ENCODE measurements at places on chromosomes 16 and 17.

GRCh38 chr17:35795007-35795870 is at the start of gene MMP28:
MMP28 (minus strand) TSS chr17:35795641; CDS start chr17:35795377, 264 bp downstream.
- DNase-seq = no peak

GRCh38 chr16:31329671-31330552 is 25.1 kb upstream of the ITGAX start:
- no peak for DNase-seq

GRCh38 chr16:47008174-47008573 is 34.7 kb upstream of the DNAJA2 start:
- no peak for DNase-seq

DNA sequence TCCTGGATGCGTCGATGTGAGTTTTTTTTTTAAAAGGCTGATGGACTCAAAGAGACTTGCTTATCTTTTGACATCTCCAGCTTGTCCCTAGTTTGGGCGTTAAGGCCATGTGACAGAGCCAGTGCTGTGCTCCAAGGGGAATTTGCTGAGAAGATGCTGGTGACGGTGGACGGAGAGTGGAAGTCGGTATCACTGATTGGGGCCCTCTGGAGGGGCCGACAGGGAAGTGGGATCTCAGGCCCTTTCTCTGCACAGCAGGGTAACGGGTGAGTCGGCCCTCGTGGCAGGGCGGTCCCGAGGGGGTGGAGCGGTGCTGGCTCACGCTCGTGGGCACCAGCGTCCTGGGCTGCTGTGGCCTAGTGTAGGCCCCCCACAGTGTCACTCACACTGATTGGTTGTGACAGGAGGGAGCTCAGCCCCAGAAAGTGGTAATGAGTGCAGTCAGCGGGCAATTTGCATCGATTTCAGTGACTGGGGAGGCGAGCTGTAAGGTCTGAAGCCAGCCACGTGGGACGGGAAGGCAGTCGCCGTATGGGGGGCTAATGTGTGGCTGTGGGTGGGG is 91.3 kb downstream of the TBC1D16 start:
- no peak for DNase-seq

GRCh38 chr17:7864995-7865650 is 7.3 kb downstream of the CYB5D1 start:
- DNase-seq = no peak

DNA sequence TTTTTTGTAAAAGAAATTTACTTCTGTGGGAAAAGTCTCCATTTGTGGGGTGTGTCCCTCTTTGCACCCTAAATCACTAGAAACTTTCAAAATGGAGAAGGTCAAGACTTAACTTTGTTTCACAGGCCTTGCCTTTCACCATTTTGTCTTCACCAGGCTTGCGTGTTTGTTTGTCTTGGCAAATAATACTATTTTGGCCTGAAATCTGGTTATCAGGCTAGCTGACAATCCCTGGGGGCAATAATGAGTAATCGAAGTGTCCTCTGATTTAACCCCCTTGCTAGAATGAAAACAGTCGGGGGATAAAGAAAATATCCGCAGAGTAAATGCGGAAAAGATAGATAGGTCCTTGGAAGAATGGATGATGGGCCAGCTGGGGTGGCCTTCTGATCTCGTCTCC is 34.5 kb downstream of the SLC39A11 start:
- DNase-seq = no peak

DNA sequence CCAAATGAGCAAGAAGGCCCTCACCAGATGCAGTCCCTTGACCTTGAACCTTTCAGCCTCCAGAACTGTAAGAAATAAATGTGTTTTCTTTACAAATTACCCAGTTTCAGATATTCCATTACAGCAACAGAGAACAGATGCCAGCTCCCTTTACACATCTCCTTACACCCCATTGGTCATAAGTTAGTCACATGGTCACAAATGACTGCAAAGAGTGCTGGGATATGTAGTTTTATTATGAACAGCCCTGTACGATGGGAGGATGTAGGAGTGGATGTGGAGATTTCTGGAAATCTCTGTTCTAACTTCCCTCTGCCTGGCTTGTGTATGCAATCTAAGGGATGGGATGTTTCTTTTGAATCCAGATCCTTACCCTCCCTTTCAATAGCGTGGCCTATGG is 13.3 kb upstream of the RPL38 start:
- DNase-seq = no peak

DNA sequence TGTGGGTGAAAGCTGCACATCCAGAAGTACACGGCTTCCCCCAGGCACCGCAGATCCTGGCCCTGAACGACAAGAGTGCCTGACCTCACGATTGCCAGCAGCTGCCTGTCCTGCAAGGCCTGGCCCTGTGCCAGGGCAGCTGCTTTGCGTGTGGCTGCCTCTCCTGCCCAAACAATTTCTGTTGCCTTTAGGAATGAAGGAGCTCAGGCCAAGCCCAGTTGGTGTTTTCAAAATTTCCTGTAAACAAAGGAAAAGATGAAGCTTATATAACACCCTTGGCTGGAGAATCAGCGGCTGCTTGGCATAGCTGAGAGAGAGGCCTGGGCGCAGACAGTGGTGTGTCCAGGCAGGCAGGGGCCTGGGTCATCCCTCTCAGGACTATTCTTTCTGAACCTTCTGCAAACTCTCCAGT is 11.7 kb upstream of the SLC47A2 start:
- DNase-seq = no peak

DNA sequence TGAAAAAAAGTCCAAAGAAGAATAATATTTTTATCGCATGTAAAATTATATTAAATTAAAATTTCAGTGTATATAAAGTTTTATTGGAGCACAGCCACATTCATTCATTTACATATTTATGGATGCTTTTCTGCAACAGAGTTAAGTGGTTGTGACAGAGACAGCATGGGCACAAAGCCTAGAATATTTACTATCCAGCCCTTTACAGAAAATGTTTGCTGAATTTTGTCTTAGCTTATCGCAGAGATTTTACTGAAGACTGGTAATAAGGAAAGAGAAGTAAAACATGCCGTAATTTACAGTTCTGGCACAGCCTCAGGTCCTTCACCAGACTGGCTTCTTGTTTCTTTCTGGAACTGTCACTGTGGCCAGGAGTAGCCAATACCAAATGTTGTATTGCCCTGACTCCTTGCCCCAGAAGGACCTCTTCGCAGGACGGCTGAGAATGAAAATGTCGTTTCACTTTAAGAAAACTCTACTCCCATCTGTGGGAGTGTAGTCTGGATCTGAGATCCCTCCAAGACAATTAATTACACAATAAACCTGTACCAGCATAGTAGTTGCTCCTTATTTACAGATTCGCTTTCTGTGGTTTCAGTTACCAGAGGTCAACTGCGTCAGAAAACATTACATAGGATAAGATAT is 94.9 kb upstream of the GOT2 start:
- no peak for DNase-seq

DNA sequence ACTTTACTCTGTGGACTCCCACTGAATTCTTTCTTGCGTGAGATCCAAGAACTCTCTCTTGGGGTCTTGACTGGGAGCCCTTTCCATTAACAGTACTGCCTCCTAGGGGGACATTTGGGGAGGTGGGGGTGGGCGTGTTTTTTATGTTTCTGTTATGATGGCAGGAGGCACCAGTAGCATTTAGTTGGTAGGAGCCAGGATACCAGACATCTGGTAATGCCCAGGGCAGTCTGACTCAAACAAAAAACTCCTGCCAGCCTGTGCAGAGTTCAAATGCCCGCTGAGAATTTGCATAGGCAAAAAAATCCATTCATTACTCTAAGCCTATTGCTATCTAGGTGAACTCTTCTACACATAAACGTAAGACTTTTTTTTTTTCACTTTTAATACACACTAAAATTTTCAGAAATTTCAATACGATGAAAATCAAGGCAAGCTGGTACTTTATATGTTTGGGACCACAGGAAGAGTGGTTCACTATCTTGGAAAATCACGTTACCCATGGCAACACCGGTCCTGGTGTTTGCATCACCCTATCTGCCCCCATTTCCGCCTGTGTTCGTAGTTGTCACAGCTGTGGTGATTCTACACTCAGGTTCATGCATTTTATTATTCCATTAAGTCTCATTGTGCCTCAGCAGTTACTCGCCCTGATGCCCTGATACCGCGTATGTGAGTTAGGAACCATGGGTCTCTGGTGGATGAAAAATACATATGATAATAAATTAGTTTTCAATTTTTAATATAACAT is 121.1 kb upstream of the XYLT1 start:
- peak; percentile 15 for DNase-seq

GRCh38 chr17:68693896-68694295 is 92.7 kb upstream of the FAM20A start:
- no peak for DNase-seq

- no peak for DNase-seq
Observed at GRCh38 chr17:49403514-49404289, 11.0 kb downstream of the PHB1 start.

- no peak for DNase-seq
Observed at GRCh38 chr17:32264823-32265191, 825 bp upstream of the RHBDL3 start.

- DNase-seq = no peak
Observed at GRCh38 chr17:80964859-80965580, 26.6 kb upstream of the CHMP6 start.

GRCh38 chr17:81456798-81457197 is 55.8 kb downstream of the ACTG1 start:
- no peak for DNase-seq

GRCh38 chr16:30184891-30185682 is 1.7 kb downstream of the CORO1A start:
- DNase-seq = no peak

GRCh38 chr17:39123627-39124026 is 27.8 kb downstream of the PLXDC1 start:
- DNase-seq = no peak

- DNase-seq = no peak
Observed at GRCh38 chr17:49745175-49746139, 18.5 kb downstream of the FAM117A start.

DNA sequence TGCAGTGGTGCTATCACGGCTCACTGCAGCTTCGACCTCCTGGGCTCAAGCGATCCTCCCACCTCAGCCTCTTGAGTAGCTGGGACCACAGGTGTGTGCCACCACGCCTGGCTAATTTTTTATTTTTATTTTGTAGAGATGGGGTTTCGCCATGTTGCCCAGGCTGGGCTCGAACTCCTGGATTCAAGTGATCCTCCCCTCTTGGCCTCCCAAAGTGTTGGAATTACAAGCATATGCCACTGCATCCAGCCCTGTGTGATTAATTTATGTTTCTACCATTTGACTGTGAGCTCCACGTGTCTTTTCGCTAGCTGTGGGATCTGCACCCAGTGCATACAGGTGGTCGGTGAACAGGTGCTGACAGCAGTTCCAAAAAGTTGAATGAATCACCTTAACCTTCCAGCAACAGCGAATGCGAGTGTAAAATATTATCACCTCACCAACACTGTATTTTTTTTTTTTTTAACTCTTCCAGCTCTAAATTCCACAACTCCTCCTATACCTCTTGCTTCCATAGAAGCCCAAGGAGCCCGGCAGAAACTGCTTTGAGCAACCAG is 484 bp upstream of the NUDT7 start:
- DNase-seq = no peak

GRCh38 chr16:11188801-11189740 is 66.9 kb downstream of the SOCS1 start:
- no peak for DNase-seq

- no peak for DNase-seq
Observed at GRCh38 chr17:70171159-70171558, 1.8 kb downstream of the KCNJ2 start.

GRCh38 chr16:71784093-71784492 is 24.5 kb downstream of the AP1G1 start:
- DNase-seq = no peak

- no peak for DNase-seq
Observed at GRCh38 chr17:8002721-8003593, 542 bp downstream of the GUCY2D start.

- no peak for DNase-seq
Observed at GRCh38 chr17:35069311-35069710, 5.8 kb upstream of the RFFL start.

Measured in effector memory CD4-positive, alpha-beta T cell (primary cell).